Endothelial cell (in vitro differentiated cells): ENCODE measurements at places on chromosomes 2 and 18. TPM values are rescaled to one million over a fixed set of nuclear protein-coding genes. Genes with fewer than 3 reads are reported as not detected.

The UGT1A5 gene
- not detected for total RNA-seq

The SNORC gene
- total RNA-seq: 5.6 TPM

The TXNDC2 gene
- not detected for total RNA-seq

The MOB1A gene
- 85.3 TPM for total RNA-seq

- no peak for DNase-seq
Measured at GRCh38 chr2:74860079-74860478, 26.2 kb downstream of the HK2 start.
